ENCODE measurements at places on chromosomes 16 and 17.

- DNase-seq, result no peak
These were observed 18.7 kb downstream of the ATP6V0D1 start for GRCh38 chr16:67462279-67462655.

GRCh38 chr16:66166490-66166889, 200.0 kb upstream of the CDH5 start:
- no peak for DNase-seq

GRCh38 chr17:44384823-44385286, 4.6 kb downstream of the ITGA2B start:
- peak; percentile 43 for DNase-seq

GRCh38 chr17:36153895-36154610, 22.4 kb downstream of the TBC1D3B start:
- no peak for DNase-seq

DNA sequence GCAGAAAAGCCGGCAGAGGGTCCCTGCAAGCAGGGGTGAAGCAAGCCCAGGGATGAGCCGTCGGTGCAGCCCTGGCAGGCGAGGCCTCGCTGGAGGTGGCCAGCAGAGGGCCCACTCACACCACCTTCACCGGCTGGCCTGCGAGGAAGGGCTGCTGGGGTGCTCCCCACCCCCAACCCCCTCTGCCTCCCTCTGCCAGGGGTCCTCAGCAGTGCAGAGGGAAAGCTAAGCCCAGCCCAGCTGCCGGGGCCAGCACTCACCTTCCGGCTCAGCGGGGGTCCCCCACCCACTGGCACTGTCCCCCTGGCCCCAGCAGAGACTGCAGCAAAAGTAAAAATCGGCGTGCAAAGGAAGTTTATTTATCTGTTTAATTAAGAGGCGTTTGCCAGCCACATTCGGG, 113.4 kb downstream of the ENGASE start:
- peak; percentile 58 for DNase-seq

- DNase-seq, result no peak
These were observed 53.5 kb downstream of the DNAH3 start for GRCh38 chr16:21097151-21097550.

GRCh38 chr17:3549610-3550162, 7.9 kb downstream of the TRPV3 start:
- DNase-seq, result no peak

DNA sequence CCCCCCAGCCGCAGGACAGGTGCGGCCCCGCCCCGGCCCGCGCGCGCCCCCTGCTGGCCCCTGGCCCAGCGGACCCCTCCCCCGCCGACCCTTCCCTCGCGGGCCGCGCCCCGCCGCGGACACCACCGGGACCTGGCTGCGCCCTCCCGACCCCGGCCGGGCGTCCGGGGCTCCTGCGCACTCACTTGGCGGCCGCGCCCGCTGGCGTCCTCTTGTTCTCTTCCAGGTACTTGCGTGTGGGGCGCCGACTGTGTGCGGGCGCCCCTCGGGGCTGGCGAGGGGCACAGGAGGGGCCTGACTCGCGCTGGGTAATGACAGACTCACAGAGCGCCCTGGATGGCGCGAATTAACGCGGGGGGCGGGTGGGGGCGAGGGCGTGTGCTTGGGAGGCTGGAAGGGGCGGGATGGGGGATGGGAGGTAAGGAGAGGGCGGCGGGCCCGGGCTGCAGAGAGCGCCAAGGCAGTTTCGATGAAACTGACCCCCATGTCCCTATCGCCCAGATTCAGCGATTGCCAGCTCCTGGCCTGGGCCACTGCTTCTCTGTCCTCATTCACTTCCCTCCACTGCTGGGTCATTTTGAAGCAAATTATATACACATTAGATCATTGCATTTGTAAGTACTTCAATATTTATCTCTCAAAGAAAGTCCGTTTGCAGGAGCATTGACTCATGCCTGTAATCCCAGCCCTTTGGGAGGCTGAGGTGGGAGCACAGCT, 445 bp upstream of the DBNDD1 start:
- DNase-seq, result peak; percentile 80

DNA sequence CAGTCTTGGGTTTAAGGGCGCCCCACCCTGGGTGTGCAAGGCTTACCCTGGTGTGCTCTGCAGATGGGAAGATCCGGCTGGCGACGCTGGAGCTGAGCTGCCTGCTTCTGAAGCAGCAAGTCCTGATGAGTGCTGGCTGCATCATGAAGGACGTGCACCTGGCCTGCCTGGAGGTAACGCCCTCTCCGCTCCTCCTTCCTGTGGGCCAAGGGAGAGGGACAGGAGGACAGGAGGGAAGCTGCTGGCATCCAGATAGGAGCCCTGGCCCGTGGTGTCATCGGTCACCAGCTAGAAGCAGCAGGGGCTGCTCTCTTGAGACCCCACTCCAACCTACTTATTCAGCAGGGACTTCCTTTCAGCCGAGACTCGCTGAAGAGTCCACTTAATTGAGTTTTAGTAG, 97.8 kb downstream of the CLEC16A start:
- DNase-seq, result peak; percentile 31

DNA sequence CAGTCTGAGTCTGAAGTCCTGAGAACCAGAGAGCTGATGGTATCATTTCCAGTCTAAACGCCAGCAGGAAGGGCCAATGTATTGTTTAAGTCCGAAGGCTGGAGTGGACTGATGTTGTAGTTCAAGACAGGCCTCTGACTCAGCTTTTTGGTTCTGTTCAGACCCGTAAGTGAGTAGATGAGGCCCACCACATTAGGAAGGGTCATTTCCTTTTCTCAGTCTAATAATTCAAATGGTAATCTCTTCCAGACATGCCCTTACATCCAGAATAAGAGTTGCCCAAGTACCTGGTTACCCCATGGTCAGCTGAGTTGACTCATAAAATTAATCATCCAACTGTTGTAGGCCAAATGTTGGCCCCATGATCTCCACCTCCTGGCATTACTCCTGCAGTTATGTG, 442.6 kb upstream of the HSBP1 start:
- no peak for DNase-seq

DNA sequence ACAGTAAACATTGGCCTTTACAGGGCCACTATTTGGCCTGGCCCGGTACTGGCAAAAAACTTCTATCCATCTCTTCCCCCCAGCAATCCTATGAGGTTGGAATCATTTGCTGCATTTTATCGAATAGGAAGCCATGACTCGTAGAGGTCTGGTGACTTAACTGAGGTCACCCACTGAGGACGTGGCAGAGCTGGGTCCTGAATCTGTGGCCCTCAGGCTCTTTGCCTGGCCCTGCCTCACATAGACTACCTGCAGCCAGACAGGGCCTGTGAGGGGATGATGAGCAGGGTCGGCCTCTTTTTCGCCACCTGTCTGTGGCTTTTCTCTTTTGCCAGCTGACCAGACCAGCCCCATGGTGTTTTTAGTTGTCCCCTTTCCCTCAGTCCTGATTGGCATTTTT, 1.9 kb downstream of the PPP4C start:
- DNase-seq, result no peak

DNA sequence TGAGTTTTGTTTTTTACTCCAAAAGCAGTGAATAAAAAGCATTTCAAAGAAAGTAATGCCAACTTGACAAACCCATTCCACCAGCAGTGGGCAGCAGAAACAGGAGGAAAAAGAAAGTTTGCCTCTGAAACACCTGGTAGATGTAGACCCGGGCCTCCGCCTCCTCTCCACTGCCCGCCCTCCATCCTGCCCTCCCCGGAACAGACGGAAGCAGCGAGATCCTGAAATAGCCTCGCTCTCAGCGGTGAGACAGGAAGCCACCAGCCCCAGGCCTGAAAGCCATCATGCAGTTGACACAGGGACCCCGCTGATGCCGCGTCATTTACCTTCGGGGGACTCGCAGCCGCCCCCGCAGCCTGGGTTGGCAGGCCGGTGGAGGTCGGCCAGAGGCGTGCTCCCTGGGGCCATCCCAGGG, 67.8 kb downstream of the C16orf78 start:
- DNase-seq, result peak; percentile 85

DNA sequence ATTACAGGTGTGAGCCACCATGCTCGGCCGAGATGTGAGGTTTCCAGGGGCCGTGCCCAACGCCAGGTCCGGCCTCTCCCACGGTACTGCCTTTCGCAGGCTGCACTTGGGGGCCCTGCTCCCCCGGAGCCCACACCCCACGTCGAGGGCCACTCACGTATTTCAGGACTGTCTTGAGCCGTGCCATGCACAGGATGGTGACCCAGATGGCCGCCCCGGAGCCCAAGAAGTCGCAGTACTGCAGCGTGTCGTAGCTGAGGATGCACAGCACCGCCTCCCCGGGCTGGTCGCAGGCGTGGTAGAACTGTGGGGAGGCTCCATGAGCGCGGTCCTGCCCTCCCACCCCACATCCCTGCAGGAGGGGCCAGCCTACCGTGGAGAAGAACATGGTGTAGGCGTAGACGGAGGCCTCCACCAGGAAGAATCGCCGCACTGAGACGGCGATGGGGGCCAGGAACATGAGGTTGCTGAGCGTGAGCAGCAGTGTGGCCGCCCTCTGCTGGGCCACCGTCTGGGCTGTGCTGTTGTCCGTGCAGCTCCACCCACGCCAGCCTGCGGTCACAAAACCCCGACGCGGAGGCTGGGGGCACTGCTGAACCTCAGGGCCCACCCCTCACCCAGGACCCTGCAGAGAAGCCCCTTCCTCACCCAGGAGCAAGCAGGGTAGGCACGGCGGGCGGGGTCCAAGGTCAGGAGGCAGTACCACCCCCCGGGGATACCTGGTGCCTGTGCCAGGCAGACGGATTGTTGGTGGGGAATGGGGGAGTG, 3.7 kb upstream of the MRPL28 start:
- no peak for DNase-seq

- peak; percentile 16 for DNase-seq
These were observed 187.0 kb upstream of the CDH13 start for GRCh38 chr16:82439678-82440293.

- DNase-seq, result no peak
These were observed 584.0 kb upstream of the CDH8 start for GRCh38 chr16:62620275-62620674.

- peak; percentile 78 for DNase-seq
These were observed 19.6 kb upstream of the CEP20 start for GRCh38 chr16:15907863-15908478.

GRCh38 chr16:75197522-75198134, 9.3 kb downstream of the CTRB2 start:
- no peak for DNase-seq

GRCh38 chr16:19147627-19148026, 20.4 kb upstream of the SYT17 start:
- DNase-seq, result no peak

DNA sequence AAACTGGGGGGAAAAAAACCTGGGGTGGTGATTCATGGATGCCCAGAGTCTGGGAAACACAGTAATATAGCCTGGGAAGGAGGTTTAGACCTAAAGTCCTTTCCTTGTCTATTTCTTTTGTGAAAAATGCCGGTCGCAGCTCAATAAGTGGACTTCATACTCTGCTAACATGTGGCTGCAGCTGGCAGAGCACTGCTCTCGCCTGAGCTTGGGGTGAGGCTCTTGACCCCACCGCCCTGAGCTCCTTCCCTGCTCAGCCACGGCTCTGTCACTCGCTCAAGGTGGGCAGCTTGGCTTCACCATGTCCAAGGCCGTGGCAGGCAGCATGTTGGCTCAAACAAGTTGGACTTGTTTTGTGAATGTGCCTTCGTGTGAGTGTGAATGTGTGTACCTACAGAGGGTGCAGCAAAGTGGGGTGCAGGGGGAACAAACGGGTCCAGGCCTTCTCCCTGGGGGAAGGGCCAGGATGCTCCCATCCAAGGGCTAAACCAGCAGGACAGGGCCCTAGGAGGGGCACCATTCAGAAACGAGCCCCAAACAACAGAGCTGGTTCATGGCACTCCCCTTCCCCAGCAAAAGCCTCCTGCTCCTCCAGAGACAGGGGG, 4.9 kb downstream of the FA2H start:
- DNase-seq, result no peak

DNA sequence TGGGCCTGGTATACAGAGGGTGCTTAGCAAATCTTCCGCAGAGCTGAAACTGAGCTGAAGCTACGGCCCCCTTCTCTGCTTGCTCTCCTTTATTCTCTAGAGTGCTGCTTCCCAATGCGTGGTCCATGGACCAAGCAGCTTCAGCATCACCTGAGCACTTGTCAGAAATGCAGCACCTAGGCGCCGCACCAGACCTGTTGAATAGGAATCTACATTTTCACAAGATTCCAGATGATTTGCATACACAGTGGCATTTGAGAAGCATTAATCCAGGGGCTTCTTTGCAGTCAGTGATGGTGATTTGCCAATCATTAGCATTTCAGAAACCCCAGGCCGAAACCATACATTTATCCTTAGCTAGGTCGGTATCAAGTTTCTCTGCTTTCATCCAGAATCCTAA, 204.2 kb downstream of the CDH13 start:
- no peak for DNase-seq

DNA sequence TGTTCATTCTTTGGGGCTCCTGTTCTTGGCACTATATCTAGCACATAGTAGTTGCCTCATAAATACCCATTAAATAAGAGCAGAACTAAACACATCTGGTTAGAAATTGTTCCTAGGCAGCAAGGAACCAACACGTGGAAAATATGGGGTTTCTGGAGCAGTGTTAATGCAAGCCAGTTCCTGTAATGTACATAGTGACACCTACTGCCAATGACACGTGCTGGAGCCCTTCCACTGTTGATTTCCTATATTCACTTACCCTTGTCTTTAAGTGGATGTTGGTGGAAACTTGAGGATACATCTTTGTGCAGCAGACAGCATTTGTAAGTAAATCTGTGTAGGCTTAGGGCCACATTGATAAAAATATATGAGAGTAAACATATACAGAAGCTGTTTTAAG, 1.6 kb upstream of the IRF8 start:
- DNase-seq, result no peak

- DNase-seq, result no peak
These were observed 986 bp downstream of the CRISPLD2 start for GRCh38 chr16:84820771-84821170.

- no peak for DNase-seq
These were observed 8.6 kb downstream of the ZNRF1 start for GRCh38 chr16:75007443-75007842.

- no peak for DNase-seq
These were observed 210.0 kb downstream of the C16orf95 start for GRCh38 chr16:87107201-87107600.

DNA sequence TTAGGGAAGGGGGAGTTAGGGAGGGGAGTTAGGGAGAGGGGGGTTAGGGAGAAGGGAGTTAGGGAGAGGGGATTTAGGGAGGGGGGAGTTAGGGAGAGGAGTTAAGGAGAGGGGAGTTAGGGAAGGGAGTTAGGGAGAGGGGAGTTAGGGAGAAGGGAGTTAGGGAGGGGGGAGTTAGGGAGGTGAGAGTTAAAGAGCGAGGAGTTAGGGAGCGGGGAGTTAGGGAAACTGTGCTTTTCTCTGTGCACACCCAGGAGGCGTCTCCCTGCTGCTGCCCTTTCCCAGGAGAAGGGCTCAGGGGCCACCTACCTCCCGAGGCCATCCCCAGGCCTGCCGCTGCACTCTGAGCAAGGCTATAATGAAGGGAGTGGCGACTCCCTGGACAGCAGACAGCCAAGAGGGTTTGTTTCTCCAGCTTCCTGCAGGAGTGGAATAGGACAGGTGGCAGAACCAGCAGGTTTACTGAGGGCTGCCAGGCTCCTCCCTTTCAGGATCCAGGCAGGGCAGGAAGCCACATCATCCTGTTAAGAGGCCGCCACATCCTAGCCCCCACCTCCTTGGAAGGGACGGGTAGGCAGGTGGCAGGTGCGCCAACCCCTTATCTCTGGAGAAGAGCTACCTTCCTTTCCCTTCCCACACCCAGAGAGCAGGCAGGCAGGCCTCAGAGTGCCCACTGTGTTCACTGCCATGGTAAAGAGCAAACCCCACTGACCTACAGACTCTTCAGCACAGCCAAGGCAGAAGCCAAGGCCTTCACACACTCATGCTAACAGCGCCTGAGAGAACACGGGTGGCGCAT, 4.3 kb downstream of the CANT1 start:
- DNase-seq, result peak; percentile 41

GRCh38 chr17:77475016-77475976, 334.5 kb downstream of the SEC14L1 start:
- DNase-seq, result no peak

GRCh38 chr17:76147211-76148014, 6.4 kb upstream of the FOXJ1 start:
- DNase-seq, result peak; percentile 24

All from NCI-H524 (cell line).